Esophagus squamous epithelium (tissue), 5 donors: ENCODE measurements at places on chromosomes 5 and 9.

DNA sequence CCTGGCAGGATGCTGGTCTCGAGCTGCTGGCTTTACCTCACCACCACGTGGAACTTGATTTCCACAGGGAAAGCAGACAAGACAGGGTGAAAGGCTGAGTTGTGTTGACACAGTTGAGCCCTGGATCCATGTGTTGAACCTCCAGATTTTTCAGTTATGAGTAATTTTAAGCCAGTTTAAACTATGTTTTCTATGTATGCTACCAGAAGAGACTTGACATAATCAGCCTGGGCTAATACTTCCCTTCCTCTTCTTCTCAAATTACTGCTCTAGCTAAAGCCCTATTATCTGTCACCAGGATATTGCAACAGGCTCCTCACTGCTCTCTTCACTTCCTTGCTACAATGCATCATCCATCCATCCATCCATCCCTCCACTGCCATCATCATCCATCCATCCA lies 12.0 kb upstream of the PHYKPL start:
- DNase-seq = no peak

DNA sequence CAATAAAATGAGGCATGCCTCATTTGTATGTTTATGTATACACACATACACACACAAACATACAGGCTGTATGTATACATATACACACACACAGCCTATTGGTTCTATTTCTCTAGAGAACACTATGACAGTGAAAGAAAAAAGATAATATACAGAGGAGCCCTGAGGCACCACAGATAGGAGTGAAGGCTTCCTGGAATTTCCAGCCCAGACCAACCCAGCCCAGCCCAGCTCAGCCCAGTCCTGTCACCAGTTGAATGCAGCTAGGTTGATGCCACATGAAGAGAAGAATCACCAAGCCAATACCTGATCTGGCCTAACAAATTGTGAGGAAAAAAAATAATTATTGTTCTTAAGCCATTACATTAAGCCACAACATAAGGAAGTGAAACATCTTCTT lies 126.9 kb upstream of the PDE4D start:
- no peak for DNase-seq

DNA sequence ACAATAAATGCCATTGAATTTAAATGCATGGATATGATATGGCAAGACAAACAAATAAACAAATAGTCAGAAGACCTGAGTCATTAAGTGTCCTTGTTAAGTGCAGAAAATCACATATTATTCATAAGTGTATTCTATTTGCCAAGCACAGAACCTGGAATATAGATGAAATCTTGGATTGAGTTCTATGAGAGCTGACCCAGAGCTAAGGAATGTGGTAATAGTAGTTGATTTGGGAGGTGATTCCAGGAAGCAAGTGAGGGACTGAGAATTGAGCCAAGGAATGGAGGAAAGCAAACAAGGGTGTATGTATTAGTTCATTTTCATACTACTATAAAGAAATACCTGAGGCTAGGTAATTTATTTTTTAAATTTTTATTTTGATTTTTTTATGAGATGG lies 208.9 kb downstream of the TRIM32 start:
- DNase-seq = no peak

DNA sequence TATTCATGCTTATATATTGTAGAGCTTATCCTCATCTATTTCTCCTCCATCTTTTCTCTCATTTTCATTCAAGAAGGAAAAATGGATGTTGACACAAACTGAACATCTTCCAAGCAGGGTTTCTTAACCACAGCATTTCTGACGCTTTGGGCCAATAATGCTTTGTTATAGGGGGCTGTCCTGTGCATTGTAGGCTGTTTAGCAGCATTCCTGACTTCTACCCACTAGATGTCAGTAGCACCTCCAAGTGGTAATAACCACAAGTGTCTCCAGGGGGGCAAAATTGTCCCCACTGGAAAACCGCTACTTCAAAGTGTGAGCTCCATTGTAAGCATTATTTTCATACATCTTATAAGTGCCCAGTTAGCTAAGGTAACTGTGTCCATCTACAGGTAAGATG lies 2.6 kb upstream of the TXNDC8 start:
- DNase-seq = no peak

DNA sequence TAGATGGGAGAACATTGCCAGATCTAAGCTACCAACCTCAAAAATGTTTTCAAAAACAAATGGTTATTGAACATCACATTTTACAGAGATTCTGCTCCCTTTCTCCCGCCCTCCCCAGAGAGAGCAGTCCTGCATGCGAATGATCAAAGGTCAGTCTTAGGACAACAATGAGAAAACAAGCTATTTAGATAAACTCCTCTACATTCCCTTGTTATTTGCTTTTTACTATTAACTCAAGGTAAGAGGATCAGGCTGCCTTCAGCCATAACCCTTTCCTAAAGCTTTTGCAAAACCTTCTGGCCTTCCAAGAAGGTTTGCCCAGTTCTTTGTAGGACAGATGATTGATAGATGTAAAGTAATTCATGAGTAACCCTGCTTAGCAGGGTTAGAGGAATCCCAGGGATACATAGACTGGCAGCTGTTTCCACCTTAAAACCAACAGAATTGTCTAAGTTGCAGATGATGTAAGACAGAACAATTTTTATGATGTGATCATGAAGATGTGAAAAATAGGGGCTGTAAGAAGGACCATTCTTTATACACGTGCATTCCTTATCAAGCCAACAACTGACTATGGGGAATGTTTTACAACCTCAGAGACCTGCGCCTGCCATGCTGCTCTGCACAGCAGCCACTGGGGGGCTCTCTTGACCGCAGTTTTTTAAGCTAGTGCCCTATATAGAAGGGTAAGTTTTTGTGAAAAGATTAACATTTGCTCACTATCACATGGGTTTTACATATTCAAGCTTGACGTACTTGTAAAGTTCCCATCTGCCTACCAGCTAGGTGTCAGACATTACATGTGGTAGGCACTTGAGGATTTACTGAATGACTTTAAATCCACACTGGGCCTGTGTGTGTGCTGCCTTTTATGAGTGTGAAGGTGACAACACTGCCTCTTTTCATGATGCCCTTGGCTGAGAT lies 2.3 kb upstream of the ZNF782 start:
- no peak for DNase-seq

- DNase-seq = no peak
These were observed 126.2 kb downstream of the PTTG1 start for GRCh38 chr5:160547872-160548271.

DNA sequence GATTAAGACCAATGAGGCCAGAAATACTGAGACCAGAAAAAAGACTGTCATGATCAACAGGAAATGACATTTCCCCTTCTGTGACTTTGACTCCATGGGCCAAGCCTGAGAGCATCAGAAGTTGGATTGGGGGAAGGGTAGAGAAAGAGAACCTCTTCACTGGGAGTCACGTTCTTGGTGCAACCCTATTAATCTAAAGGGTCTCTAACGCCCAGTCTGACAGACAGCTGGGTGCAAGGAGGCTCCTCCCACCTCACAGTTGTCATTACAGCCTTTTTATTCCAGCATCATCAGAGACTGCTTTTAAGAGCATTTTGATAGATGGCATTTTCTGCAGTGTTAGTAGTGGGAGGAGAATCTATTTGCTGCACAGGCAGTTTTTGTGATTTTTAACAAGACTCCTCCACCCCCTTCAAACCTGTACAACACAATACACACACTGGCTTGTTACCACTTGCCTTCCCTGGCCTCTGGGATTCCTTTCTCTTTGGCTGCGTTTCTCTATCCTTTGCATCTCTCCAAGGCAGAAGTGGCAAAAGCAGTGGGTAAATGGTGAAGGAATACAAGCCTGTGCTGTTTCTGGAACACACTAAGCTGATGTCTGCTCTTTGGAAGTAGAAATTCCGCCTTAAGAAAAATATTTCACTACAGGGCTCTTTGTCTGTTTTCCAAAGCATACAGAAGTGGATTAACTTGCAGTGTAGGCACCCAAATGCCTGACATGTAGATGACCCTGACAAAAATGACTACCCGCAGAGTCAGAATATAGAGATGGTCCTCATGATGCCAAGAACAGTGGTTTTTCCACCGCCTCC lies 310.4 kb upstream of the ZNF608 start:
- DNase-seq = no peak

- DNase-seq = no peak
These were observed 239.7 kb downstream of the MLLT3 start for GRCh38 chr9:20382460-20383071.

- DNase-seq = no peak
These were observed 1.1 kb upstream of the PRKAA1 start for GRCh38 chr5:40799258-40799657.

DNA sequence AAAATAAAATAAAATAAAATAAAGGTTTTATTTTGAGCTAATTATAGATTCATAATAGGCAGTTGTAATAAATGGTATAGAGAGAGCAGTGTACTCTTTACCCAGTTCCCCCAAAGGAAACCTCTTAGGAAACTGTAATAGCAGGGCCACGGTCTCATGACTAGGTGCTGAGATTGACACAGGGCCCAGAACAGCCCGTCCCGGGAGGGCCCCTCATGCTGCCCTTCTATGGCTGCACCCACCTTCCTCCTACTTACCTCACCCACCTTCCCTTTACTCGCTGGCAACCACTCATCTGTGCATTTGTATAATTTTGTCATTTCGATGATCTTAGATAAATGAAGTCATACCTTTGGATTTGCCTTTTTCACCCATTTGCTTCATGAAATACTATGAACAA lies 16.1 kb downstream of the CACNA1B start:
- no peak for DNase-seq

DNA sequence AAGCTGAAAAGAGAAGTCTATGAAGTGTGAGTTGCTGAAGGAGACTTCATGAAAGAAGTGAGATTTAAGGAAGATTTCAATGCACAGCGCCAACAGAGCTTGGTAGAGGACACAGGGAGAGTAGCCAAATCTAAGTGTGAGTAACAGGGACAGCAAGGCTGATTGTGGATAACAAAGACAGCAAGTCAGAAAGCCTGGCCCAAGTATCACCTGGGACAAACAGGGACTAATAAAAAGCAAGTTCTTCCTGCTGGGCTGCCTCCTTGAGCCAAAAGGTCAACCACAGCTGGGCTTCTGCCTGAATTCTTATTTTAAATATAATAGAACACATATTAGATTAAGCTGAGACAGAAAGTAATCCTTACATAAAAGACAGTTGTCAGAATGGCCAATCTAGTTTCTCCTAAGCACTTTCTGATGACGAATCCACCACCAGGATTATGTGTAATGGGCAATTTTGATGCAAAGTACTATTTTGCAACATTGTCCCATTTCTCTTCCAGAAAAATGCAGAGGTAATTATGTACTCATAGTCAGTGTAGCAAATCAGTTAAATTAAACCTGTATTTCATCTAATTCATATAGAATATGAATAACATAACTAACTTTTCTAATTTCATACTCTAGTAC lies 73.8 kb downstream of the MAPKAP1 start:
- DNase-seq = no peak

DNA sequence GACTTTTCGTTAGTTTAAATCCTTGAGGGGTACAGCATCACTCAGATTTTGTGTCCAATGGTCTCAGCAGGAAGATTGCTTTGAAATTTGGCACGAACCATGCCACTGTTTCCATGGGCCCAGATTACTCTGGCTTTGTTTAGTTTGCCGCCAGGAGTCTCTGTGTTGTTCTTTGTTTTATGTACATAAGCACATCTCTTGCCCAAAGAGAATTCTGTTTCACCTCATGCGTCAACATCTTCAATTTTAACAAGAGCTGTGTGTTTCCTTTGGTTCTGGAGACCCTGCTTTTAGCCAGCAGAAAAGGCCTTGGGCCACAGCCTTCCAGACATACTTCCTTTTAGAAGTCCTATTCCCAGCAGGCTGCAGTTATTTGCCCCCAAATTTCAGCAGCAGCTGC lies 62.4 kb downstream of the TNPO1 start:
- no peak for DNase-seq

GRCh38 chr5:31492869-31493268 lies 39.0 kb downstream of the DROSHA start:
- DNase-seq = no peak

DNA sequence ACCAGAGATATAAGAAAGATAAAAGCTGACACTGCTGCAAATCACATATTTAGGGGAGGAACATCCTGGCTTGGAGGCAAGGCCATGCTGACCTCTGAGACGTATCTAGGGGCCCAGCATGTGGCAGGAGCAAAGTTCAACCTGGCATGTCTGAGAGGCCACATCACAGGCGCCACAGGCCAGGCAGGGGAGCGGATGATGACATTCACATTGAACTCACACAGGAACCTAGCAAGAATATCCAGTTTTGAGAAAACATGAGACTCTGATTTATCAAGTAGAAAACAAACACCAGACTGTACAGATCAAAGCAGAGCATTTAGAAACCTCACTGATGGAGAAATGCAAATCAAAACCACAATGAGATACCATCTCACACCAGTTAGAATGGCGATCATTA lies 64.2 kb upstream of the STK32A start:
- no peak for DNase-seq

DNA sequence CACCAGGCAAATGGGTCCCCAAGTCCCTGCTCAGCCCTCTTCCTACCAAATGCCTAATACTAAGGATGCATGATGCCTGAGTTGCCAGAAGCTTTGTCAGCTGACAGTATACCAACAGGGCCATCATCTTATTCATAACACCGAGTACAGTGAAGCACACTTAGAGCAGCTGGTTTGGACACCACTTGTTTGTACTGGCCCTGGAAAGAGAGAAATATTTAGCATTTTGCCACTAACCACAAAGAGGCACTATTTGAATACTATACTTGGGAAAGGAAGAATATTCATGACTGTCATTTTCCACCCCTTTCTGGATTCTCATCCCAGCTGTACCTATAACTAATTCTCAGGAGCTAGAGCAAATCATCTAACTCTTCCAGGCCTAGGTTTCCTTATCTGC lies 364.4 kb upstream of the KIF2A start:
- no peak for DNase-seq

DNA sequence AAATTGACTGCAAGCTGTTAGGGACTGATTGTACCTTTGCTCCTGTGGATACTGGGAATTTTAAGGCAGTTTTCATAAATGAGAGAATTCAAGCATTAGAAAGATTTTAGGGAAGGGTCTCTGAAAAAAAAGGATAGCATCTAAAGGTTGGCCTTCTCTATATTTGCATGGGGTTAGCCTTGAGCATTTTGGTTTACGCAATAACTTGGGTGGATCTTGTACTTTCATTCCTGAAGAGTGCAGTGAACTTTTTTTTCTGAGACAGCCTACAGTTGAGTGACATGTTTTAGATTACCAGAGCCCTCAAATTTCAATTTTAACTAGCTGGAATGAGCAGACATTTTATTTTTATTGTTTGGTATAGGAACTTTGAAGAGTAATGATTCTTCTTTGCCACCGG lies 91.6 kb upstream of the NR3C1 start:
- DNase-seq = no peak
